Erythroblast (primary cell): ENCODE measurements at places on chromosomes 3 and 15.

GRCh38 chr3:105369500-105370371 lies 3.0 kb downstream of the ALCAM start:
- DNase-seq: peak; percentile 31

GRCh38 chr3:60953351-60953750 lies 297.9 kb downstream of the FHIT start:
- no peak for DNase-seq

GRCh38 chr15:101633356-101633755 lies 18.8 kb downstream of the TM2D3 start:
- DNase-seq: no peak

DNA sequence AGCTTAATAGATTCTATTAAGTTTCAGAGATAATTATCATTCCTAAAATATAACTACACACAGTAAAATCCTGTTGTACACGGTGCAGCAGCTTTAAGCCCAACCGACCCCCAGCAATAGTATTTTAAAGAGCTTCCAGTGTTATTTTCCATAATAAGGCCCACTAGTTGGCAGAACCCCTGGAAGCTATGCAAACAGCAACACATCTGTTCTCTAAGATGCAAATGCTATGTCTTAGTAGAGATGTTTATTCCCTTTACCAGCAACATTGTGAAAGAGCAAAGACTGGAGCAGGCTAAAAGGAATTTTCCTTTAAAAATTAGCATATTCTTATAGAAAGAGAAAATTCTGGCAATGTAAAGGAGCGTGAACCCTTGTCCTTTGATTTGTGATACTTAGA lies 819.7 kb upstream of the ALCAM start:
- no peak for DNase-seq

- no peak for DNase-seq
Observed at GRCh38 chr3:6737630-6738029, 123.3 kb upstream of the GRM7 start.

GRCh38 chr15:60423537-60423936 lies 25.8 kb upstream of the ANXA2 start:
- peak; percentile 9 for DNase-seq

DNA sequence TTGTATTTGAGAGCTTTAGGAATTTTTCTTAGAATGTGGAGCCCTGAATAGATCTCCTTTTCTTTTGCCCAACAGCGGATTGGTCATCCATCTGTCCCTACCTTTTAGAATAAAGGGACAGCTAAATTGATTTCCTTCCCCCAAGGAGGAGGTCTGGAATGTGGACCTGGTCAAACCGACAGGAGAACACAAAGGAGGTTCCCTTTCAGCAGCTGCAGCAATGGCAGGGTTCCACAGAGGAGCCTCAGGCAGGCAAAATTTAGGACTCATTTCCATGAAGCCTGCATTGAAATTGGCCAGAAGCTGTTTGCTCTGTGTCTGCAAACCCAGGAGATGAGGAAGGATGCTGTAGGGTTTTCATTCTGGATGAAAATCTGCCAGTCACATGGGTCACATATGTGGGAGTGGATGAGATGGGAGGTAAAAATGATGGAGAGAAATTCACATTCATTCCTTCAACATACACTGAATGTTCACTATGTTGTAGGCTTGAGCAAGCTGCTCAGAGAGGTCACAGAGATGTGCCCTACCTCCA lies 77.3 kb downstream of the LRTM1 start:
- no peak for DNase-seq

DNA sequence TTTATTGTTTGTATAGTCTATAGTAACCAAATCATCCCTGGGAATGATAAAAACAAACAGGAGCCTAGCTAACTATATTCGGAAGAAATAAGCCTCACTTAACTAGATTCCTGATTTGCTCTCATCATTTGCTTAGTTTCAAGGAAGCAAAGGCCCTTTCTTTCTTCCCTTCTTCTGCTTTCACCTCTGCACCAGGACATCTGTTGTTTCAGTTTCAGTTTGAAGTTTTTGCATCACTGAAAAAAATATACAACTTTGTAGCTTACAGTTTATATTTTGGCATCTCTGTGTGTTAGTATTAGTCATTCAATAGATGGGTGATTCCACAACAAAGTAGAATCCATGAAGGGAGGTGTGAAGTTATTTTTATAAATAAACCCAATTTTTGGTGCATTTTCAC lies 113.6 kb upstream of the SNTN start:
- DNase-seq: no peak

DNA sequence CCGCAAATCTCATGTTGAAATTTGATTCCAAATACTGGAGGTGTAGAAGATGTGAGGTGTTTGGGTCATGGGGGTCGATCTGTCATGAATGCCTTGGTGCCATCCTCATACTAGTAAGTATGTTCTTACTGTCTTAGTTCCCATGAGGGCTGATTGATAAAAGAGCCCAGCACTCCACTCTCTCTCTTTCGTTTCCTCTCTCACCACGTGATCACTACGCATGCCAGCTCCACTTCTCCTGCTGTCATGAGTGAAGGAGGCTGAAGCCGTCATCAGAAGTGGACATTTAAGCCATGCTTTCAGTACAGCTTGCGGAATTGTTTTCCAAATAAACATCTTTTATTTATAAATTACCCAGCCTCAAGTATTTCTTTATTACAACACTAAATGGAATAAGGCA lies 6.1 kb downstream of the OR5H15 start:
- DNase-seq: no peak

DNA sequence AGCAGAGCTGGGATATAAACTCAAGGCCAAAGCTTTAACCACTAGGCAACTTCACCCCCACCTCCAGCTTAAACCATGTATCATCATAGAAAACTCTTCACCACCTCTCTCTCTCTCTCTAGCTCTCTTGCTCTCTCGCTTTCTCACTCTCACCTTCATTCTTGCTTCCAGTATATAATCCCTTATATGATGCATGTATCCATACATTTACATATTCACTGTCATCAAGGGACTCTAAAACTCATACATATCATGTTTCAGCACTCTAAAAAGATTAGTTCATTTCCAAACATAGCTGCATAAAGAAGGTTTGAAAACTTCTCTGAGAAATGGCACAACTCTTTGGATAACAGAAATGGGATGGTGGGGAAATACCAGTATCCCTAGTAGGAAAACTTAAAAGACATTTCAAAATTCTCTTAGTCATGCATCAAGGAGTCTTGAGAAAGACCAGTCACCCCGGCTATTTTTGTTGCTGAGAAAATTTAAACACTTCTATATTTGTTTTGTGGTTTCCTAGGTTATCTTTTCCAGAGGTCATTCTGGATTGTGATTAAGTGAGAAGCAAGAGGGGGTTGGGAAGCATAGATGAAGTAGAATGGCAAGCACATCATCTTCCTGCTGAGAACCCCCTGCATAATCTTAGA lies 447.8 kb upstream of the THBS1 start:
- DNase-seq: peak; percentile 2

GRCh38 chr15:64001148-64001547 lies 45.1 kb downstream of the DAPK2 start:
- no peak for DNase-seq

DNA sequence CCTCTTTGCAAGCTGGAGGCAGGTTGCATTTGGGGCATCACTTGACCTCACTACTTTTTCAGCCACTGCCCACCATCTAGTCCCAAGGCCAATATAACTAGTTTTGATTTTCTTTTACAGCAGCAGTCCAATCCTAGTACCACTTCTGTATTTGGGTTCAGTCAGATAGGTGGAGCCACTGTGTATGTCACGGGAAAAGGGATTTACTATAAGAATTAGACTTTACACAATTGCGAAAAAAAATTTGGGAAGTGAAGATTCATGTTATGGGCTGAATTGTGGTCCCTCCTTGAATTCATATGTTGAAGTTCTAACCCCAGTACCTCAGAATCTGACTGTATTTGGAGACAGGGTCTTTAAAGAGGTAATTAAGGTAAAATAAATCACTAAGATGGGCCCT lies 37.4 kb upstream of the NMNAT3 start:
- no peak for DNase-seq

- DNase-seq: no peak
Observed at GRCh38 chr15:80118956-80119355, 33.8 kb upstream of the FAH start.

GRCh38 chr3:71276531-71276930 lies 307.0 kb downstream of the FOXP1 start:
- DNase-seq: no peak

DNA sequence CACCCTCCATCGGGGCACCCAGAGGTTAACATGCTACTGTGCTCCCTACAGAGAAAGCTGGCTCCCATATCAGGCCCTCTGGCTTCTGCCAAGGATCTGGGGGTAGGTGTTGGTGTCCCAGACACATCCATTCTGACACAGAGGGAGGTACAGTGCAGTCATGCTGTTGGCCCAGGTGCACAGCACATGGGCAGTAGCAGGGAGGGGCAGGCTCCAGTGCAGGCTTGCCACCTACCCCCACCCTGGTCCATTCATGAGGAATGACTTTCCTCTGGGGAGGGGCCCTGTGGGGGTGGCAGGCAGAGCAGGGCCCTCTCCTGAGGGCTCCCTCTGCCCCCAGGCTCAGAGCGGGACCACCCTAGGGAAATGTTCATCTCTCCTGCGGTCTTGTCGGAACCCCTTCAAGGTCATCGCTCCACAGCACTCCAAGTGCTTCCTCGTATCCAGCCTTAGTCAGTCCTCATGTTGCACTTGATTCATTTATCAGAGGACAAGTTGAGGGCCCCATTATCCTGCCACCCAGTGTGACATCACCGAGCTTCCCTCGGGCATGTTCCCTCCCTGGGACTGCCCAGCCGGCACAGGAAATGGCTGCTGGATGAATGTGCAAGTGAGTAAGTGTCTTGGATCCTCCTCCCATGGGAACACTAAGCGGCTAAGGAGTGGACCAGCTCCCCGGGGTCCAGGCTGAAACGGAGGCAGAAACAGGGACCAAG lies 10.0 kb downstream of the DUSP7 start:
- no peak for DNase-seq

GRCh38 chr3:195070336-195070735 lies 200.6 kb downstream of the XXYLT1 start:
- DNase-seq: no peak

DNA sequence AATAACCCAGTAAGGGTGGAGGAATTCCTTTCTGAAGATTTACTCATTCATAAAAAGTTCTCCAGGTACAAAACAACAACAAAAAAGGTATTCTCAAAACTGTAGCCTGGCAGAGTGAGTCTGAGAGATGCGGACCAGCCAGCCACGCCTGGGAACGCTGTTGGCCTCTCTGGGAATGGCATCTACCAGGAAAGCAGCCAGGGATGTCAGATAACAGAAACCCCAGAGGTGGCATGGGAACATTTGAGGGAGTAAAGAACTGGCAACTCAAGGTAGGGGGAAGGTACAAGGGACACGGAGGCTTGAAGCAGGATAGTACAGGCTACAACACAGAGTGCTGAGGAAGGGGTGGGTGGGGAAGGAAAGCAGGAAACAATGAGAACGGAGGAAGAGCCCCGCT lies 7.1 kb upstream of the AP3S2 start:
- no peak for DNase-seq

DNA sequence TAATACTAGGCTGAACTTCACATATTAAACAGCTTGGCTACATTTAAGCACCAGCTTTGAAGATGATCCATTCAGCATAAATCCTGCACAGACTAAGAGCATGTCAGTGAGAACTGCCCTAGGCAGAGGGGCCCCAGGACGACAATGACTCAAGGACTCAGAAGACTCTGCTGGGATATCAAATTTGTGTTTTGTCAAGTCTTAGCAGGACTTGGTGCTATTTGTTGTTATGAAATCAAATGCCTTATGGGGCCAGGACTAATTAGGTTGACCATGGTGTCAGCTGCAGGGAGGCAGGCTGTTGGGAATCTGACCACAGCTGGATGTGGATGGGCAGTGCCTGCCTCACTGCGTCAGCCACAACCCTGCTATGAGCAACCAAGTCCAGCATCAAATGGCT lies 91.8 kb downstream of the RYR3 start:
- no peak for DNase-seq

GRCh38 chr15:51588966-51589365 lies 33.6 kb downstream of the DMXL2 start:
- no peak for DNase-seq
